Activated CD4-positive, alpha-beta memory T cell treated with anti-CD3 and anti-CD28 coated beads, Interleukin-2, amount 10 ng/mL, durations not matched to agents 7 days and 5 days (primary cell): ENCODE measurements at places on chromosomes 5 and 9. TPM values are rescaled to one million over a fixed set of nuclear protein-coding genes. Genes with fewer than 3 reads are reported as not detected.

- DNase-seq, result no peak
- no peak overlapping the region for H3K4me3 ChIP-seq
- no peaks in the 10 kb centered on the region for H3K27me3 ChIP-seq
- no peak overlapping the region for H3K27ac ChIP-seq
- no peaks in the 10 kb centered on the region for H3K4me1 ChIP-seq
Observed at GRCh38 chr5:99605904-99606303, 677.1 kb upstream of the CHD1 start.

- H3K4me1 ChIP-seq, result no peaks in the 10 kb centered on the region
- H3K36me3 ChIP-seq, result no peaks in the 10 kb centered on the region
- no peak overlapping the region for H3K27ac ChIP-seq
- DNase-seq, result no peak
- no peaks in the 10 kb centered on the region for H3K27me3 ChIP-seq
Observed at GRCh38 chr5:155475318-155475717, 461.8 kb downstream of the KIF4B start.

LPAR1 gene
- not detected for total RNA-seq

SCGB3A2 gene
- total RNA-seq, result not detected
